ENCODE measurements at places on chromosomes 13 and 19.
A peak's percentile ranks its signal among the peaks of the same experiment; 100 is the strongest.

GRCh38 chr13:26896986-26897668 is 136.5 kb upstream of the GPR12 start:
- no peak for DNase-seq

DNA sequence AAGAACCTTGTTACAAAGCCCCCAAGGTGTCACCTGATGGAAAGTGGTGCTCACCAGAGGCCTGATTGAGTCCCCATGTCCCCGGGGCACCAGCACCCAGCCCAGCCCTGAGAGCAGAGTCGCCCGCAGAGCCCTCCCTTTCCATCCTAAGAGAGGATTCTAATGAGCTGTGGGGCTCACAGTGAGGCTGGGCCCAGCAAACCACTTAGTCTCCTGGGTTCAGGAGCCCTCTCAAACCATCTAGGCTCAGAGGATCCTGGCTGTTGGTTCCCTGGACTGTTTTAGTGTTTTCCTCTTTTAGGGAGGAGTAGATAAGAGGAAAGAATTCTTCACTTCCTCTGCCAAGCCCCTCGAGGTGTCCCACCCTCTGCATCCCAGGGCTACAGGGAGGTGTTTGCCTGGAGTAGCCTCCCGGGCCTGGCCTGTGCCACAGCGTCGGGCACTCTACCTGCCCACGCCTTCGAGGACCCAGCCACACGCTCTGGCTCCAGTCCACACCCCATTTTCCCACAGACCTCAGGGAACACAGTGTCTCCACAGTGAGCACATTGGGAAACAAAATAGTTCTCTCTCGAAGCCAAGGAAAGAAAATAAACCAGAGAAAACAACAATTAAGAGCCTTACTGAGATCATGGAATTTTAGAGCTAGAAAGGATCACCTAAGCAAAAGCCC is 34.4 kb downstream of the DHRS12 start:
- DNase-seq, result no peak

- no peak for DNase-seq
Observed at GRCh38 chr13:76630629-76631230, 255.5 kb downstream of the KCTD12 start.

DNA sequence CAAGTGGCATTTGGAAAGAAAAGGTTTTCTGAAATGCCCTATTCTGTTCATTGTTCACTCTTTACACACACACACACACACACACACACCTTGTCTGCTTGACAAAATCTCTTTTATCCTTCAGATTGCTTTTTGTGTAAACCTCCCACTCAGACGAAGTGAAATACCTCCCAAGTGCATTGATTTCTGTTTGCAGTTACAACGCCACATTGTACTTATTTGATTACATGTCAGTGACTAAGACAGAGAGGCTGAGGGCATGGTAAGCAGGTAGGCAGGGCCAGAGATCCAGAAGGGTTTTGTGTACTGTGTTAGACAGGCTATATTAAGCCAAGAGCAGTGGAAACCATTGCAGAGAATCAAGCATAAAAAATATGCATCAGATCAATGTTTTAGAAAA is 561.8 kb downstream of the GPC6 start:
- DNase-seq, result no peak

DNA sequence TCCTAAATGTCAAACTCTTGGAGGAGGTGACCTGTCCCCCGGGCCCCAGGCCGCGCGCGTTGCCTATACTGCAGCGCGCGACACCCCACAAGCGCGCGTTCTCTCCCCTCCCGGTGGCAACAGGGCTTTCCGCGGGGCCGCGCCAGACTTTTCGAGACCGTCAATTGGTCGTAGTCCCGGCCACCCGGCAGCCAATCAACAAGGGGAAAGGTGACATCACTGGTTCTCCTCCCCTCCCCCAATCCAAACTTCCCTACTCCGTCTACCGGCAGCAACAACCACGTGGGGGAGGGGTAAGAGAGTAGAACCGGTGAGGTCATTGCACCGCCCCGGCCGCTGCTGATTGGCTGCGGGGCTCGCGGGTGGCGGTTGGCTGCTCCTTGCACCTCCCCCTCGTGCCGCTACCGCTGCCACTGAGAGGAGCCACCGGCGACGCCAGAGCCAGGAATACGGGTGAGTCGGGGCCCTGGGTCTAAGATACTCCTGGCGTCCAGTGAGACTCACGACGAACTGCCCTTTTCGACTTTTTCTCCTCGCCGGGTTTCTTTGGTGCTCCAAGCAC is 829 bp upstream of the CIC start:
- peak; percentile 97 for DNase-seq

DNA sequence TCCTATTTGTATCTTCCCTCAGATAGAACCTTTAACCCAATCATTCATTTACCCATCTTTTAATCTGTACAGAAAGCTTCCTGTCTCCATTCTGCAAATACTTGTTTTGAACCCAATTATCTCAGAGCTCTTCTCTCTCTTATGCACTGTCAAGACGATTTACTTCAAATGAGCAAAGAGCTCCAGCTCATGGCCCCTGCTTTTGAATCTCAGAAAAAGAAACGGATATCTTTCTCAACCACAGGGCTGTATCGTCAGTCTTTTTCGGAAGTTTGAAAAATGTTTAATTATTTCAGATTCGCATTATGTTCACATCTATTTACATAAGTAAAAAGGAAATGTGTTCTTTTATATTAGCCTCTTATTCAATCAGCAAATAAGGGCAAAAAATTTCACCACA is 322.7 kb upstream of the NBEA start:
- DNase-seq, result no peak

DNA sequence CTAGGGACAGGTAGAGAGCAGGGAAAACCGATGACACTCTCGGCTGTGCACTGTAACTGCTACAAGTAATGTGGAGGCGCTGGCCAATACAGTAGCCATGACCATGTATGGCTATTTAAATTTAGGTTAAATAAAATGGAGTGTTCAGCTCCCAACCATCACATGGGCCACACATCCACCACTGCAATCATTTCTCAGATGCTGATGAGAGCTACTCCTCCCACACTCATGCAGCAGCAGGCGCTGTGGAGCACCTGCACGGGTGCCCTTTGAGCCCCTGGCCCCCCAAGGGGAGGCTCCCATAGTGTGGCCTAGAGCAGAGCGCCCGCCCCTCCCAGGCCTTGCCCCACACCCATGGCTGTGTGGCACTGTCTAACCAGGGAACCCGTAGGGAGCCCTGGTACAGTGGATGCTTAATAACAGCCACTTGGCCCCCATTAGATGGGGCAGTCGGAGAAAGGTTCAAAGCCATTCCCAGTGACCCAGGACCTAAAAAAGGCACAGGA is 6.0 kb downstream of the ACP4 start:
- DNase-seq, result no peak

Measured in activated naive CD8-positive, alpha-beta T cell treated with anti-CD3 and anti-CD28 coated beads for 36 hours (primary cell).